ENCODE measurements at places on chromosomes 16 and 17.

DNA sequence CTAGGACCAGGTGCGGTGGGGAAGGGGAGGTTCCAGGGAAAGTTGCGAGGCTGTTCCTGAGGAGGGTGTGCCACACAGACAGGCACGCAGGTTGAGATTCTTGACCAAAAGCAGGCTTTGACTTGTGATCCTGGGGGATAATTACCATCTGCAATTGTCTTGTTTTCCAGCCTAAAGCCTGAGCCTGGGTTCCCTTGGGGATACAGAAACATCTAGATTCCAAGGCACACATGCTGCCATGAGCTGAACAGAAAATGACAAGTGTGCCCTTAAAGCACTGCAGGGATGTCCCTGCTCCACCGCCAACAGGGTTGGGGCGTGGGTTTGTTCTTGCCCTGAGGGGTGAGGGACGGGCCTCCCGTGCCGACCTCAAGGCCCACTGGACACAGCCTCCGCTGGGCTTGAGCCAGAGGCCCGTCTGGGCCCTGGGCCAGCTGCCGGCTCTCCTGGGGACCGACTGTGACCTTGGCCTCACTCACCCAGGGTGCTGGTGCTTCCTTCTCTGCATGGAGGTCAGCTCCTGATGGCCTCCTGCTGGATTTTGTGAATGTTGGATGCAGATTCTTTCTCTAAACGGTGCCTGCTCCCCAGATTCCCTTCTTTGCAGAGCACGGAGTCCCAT lies 14.0 kb downstream of the CA5A start:
- DNase-seq: no peak

DNA sequence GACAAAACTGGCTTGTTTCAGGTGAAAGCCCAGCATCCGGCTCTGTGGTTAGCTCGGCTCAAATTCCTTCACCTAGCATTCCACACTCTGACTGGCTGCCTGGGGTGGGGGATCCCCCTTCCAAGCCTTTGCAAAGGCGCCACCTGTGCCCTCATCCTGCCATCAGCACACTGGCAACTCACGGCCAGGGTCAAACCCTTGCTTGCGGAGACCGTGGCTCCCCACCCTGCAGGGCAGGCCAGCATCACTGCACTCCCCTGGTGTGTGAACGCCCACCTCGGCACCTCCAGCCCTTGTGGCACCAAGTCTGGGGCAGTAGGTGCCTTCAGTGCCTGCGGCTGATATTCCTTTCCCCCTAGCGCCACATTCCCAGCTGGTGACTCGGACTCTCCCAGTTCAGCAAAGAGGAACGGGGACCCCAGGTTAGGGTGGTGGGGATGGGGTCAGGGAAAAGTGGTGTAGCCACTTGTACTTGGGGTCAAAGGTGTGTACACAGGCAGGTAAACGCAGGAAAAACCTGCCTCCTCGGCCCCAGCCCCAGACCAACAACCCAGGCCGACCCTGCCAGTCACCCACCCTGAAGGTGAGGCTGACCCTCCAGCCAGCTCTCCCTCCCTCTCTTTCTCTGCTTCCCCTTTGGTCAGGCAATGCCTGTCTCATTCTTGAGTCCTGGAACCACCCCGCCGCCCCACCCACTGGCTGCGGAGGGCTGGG lies 1.1 kb downstream of the FLII start:
- no peak for DNase-seq

DNA sequence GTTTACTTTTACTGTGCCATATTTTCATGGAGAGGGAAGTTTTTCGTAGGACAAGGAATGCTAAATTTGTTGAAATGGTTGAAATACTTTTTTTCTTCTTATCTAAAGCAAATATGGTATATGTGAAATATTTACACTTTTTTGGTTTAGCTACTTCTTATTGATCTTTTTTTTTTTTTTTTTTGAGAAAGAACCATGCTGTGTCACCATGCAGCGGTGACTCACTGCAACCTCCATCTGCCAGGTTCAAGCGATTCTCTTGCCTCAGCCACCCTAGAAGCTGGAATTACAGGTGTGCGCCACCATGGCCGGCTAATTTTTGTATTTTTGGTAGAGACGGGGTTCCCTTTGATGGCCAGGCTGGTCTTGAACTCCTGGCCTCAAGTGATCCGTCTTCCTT lies 100.5 kb downstream of the FTO start:
- DNase-seq: no peak

- no peak for DNase-seq
These were observed 1.1 kb downstream of the LASP1NB start for GRCh38 chr17:38926293-38927070.

DNA sequence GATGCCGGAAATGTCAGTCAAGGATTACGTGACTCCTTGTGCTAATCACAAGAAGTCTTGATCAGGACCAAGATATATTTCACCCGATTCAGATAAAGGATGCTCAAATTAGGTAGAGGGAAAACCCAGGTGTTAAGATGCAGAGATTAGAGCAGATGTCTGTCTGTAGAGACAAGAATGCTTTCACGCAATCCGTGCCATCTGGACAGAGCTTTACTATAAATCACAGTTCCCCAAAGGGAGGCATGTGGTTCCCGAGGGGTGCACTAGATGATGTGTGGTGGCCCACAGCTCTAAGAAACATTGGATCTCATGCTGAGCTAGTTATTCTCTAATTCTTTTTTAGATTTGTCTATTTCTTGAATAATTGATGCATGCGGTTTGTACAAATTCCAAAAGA lies 9.8 kb upstream of the MAP3K14 start:
- no peak for DNase-seq

GRCh38 chr16:27169511-27170071 lies 33.7 kb upstream of the KDM8 start:
- DNase-seq: peak; percentile 25

- no peak for DNase-seq
These were observed 1.2 kb downstream of the HDAC5 start for GRCh38 chr17:44121997-44122815.

GRCh38 chr16:88633684-88634140 lies 4.7 kb upstream of the IL17C start:
- DNase-seq: no peak

GRCh38 chr16:76756951-76757350 lies 434.0 kb upstream of the MON1B start:
- DNase-seq: no peak

GRCh38 chr17:62566996-62567578 lies 60.4 kb upstream of the MRC2 start:
- DNase-seq: no peak

GRCh38 chr16:19316846-19317245 lies 31.3 kb downstream of the CLEC19A start:
- DNase-seq: no peak

GRCh38 chr16:48829336-48830310 lies 219.6 kb upstream of the N4BP1 start:
- no peak for DNase-seq

DNA sequence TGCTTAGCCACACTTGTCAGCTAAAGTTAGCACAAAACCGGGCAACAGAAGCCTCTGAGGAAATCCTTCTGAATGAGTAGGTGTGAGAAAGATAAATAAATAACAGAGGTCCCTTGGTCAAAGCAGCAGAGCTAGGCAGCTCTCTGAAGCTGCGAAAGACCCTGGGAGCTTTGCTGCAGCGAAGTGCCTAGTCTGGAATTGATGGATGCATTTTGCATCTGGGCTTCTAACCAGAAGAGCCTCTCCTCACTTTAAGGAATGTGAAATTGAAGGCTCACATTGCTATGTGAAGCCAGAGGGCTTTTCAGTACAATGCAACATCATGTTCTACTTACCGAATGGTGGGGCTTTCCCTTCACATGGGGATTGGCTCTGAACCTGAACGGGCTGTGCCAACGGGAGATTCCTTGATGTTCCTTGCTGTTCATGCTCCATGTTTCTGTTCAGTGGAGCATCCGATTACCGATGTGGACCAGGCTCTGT lies 274.6 kb downstream of the HS3ST3B1 start:
- DNase-seq: no peak

DNA sequence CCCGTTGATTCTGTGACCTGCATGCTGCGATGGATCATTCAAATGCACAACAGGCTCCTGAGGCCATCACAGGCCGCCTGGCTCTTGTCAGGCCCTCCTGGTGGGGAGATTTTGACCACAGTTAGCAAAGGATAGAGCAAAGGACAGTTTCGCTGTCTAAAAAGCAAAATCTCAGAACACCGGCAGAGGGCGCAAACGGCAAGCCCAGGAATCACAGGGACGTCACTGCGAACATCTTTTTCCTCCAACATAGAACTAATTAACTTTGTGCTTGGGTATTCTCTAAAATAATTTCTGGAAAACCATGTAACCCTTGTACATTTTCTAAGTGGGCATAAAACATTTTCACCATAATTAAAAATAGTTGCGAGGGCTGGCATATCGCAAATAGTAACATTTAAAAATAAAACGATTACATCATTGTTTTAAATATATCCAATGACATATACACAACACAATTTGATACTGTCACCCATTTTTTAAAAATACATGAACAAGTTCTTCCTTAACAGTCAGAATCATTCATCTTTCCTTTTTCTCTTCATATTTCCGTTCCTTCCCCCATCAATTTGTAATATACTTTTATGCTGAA lies 19.7 kb upstream of the SLC47A1 start:
- DNase-seq: peak; percentile 47

DNA sequence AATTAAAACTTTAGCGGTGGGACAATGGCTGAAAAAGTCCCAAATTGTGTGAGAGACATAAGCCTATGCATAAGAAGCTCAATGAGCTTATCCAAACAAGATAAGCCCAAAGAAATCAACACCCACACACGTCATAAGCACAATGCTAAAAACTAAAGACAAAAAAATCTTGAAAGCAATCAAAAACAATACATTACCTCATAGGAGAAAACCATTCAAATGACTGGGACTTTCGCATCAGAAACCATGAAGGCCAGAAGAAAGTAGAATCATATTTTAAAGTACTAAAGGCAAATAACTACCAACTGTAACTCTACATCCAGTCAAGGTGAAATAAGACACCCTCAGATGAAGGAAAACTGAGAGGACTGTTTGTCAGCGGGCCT lies 50.2 kb downstream of the ZCCHC14 start:
- no peak for DNase-seq

- no peak for DNase-seq
These were observed 52.8 kb downstream of the CLEC19A start for GRCh38 chr16:19338335-19338734.

- no peak for DNase-seq
These were observed 53.1 kb upstream of the CDR2 start for GRCh38 chr16:22427556-22427955.
